Activated CD4-positive, alpha-beta T cell treated with anti-CD3 and anti-CD28 coated beads, Interleukin-2, amount 50 U/mL, for 4 hours (primary cell): ENCODE measurements at places on chromosomes 4 and X.

GRCh38 chr4:13765539-13765938, 138.0 kb upstream of the BOD1L1 start:
- DNase-seq = no peak

- no peak for DNase-seq
These were observed 58.5 kb downstream of the TENM3 start for GRCh38 chr4:182301736-182302135.

- no peak for DNase-seq
These were observed 124.2 kb upstream of the RBPJ start for GRCh38 chr4:26196567-26196966.

- DNase-seq = no peak
These were observed 84.4 kb upstream of the PHOX2B start for GRCh38 chr4:41832961-41833360.

DNA sequence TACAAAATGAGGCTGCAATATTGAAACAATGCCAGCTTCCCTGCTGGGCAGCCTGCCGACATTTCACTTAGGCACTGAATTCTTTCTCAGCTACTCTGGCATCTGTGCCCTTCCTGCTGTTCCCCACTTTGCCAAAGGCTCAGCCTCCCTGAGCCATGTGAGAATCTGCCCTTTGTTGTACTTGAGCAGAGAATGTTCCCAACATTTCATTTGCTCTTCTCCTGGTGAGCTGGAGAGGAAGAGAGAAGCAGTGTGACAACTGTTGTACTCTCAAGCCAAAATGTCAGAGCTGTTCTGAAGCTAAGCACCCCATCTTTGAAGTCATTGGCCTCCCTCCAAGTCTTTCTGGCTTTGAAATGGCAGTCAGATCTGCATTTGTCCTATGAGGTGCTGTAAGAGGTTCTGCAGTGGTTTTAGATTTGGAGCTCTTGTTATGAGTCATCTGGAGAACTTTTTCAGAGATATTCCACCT, 32.5 kb downstream of the LANCL3 start:
- DNase-seq = no peak
